Activated naive CD4-positive, alpha-beta T cell (primary cell): ENCODE measurements at places on chromosomes 3 and 15.

DNA sequence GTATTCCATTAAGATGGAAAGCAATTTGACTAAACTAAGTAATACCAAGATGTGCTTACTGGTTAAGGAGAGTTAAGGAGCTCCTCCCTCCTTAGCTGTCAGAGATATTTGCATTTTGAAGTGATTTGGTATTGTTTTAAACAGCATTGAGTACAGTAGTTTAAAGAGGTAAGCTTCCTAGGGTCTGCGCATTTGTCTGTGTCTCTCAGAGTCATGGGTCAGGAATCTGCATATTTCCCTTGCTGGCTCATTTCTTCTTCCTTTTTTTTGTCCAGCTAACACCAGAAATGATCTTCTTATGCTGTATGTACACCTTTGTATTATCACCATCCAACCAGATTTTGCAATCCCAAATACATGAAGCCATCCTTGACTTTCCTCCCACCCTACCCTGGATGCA lies 163.0 kb upstream of the BFSP2 start:
- DNase-seq = no peak

DNA sequence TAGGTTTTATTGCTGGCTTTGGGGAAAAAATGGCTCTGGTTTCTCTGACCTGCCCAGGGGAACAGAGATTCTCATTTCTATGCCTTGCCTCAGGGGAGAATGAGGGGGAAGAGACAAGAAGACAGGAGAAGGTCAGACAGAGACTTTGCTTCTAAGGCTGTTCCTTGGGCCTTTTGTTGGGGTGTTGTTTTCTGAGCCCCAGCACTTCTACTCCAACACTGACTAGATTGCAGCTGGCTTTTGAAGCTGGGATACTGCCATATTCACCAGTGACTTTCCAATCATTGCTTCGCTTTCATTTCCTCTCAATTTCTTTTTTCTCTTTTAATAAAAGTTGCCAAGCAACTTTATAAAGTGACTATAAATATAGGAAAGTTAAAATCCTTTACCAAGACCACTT lies 143.2 kb upstream of the ARHGEF26 start:
- no peak for DNase-seq

DNA sequence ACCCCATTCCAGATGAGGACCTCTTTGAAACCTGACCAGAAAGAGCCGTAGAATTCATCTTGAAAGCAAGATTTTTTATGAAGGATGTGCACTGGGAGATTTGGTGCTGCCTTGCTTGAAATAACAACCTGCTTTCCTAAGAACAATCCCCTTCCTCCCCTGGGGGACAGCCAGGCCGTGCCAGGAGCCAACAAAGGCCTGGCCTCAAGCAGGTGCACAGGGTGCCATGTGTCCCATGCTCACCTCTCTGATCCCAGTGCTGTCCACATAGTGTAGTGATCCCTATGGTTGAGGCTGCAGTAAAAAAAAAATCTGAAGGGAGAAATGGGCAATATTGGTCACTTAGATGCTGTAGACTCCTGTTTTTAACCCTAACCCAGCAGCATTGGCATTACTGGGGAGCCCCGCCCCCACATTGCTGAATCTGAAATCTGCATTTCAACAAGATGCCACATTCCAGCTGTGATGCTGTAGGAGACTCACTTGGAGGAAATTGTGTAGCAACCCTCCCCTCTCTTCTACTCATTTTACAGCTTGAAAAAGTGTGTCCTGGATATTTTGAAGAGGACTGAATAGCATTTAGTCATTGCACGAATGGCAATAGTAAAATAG lies 171.2 kb downstream of the APBA2 start:
- no peak for DNase-seq

- no peak for DNase-seq
Observed at GRCh38 chr3:61522060-61522459, 39.3 kb upstream of the PTPRG start.

GRCh38 chr3:108862865-108863798 lies 40.5 kb downstream of the TRAT1 start:
- DNase-seq = no peak

DNA sequence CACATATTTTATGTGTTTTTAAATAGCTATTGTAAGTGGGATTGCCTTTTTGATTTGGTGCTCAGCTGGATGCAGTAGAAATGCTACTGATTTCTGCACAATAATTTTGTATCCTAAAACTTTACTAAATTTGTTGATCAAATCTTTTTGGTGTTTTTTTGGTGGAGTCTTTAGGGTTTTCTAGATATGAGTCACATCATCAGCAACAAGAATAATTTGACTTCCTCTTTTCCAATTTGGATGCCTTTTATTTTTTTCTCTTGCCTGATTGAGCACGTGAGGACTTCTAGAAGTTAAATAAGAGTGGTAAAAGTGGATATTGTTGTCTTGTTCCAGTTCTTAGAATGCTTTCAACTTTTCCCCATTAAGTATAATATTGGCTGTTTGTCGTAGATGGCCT lies 51.3 kb downstream of the TLNRD1 start:
- DNase-seq = no peak

DNA sequence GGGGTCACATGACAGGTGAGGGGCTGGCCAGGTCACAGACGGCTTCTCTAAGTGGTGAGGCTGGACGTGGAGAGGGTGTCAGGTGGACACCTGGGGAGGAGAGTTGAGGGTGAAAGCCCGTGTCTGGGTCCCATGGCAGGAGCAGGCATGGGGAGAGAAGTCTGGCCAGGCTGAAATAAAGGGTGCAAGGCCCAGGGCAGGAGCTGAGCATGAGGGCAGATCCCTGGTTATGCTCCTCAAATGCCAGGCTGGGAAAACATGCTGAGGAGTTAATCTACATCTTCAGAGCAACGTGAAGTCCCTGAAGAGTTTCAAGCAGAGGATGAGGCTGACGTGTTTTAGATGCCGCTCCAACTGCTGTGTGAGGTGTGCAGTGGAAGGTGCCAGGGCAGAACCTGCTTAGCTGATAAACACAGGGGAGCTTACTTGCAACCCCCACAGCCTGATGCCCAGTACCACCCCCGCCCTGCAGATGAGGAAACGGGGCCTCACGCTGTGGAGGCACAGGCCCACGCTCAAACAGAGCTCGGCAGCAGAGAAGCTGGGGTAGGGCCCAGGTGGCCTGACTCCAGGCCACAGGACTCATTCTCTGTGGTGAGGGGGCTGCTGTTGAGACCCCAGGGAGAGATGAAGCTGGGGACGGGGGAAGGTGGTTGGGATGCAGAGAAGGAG lies 40.5 kb downstream of the HCN4 start:
- DNase-seq = no peak

DNA sequence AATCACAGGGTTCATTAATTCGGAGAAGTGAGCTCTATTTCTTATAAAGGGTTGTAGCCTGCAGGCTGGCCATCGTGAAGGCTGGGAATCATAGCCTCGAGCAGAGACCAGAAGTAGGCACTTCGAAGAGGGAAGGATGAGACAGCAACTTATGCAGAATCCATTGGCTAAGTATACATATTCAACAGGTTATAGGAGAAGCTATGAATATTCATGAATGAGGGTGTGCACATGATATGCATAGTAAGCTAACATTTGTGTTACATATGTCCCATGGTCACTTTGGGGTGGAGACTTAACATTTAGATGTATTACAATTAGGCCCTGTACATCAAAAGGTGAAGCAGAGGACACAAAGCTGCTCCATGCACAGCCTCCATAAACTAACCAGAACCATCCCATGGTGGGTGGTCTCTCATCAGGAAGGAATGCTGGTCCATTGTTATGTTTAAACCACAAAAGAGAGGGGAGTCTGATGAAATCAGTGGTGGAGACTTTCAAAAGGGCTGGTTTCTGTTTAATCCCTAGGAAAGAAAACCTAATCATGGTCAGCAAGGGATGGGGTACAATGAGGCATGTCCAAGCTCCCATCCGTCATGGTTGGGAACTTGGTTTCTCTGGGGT lies 80.8 kb upstream of the FHIT start:
- no peak for DNase-seq

GRCh38 chr15:40808861-40809450 lies 1.7 kb upstream of the DNAJC17 start:
- no peak for DNase-seq

GRCh38 chr3:133540896-133541674 lies 32.4 kb upstream of the CDV3 start:
- no peak for DNase-seq

DNA sequence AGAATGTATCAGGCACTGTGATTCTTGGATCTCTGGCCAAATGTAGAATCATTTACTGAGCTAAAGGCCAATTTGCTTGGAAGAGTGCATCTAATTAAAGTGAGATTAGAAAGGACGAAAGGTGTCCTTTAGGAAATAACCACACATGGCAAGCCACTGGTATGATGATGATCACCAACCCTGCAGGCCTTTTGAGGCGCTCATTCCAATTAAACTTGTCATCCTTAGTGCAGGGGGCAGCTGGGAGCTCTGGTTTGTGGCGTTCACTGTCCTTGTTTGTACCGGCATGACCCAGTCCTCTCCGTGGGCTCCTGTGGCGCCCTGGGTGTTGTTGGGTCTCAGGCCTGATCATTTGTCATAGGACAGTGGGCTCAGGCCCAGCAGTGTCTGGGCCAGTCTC lies 11.0 kb downstream of the LIMD1 start:
- DNase-seq = no peak

GRCh38 chr3:129040039-129040336 lies 20.6 kb upstream of the GP9 start:
- DNase-seq = no peak

GRCh38 chr3:155766206-155766605 lies 21.3 kb upstream of the PLCH1 start:
- no peak for DNase-seq

GRCh38 chr3:187130346-187131066 lies 8.8 kb downstream of the RPL39L start:
- no peak for DNase-seq

DNA sequence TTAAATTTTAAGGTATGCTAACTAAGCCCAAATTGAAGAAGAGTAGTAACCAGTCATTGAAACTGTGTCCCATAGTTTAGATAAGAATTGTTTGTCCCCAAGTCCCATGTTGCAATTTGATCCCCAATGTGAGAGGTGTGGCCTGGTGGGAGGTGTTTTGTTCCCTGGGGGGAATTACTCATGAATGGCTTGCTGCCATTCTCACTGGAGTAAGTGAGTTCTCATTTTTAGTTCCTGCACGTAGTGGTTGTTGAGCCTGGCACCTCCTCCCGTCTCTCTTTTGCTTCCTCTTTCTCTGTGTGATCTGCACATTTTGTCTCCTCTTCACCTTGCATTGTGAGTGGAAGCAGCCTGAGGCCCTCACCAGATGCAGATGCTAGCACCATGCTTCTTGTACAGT lies 1271.0 kb downstream of the NSUN3 start:
- DNase-seq = no peak
